Brain (organoid and tissue), 16 donors: ENCODE measurements at places on chromosomes 16 and 17. TPM values are rescaled to one million over a fixed set of nuclear protein-coding genes. Genes with fewer than 3 reads are reported as not detected.
A peak's percentile ranks its signal among the peaks of the same experiment; 100 is the strongest.

GRCh38 chr16:12540290-12540689 is 263.4 kb downstream of the CPPED1 start:
- DNase-seq, result no peak

DNA sequence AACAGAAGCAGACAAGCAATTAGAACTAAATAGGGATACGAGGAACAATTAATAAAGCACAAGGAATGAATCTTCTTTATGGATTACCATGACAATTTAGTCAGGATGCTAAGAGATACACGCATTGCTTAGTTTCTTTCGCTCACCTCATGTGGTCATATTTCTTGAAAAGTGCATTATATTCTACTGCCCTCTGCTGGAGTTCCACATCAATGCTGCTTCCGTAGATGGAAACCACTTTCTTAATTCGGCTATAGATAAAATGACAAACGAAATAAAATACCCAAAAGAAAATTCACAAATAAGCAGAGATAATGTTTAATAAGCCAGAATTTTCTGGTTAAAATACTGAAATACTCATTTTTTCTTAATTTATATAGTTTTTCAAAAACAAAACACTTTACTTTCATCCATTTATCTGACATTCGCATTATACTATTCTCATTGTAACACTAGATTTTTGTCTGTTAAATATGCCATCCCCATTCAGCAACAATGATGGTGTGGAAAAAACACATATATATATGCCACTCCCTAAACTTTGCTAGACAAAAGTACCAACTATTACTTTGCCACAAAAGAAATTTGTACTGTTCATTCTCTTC is 22.0 kb upstream of the PHLPP2 start:
- DNase-seq, result peak; percentile 57

- DNase-seq, result no peak
These were observed 117.2 kb upstream of the METRNL start for GRCh38 chr17:82962163-82962720.

GRCh38 chr17:8965394-8966168 is at the start of gene PIK3R5:
Gene PIK3R5, minus strand, starts transcription at chr17:8965707. Its CDS starts 54,213 bp downstream, at chr17:8911494.
- peak; percentile 24 for DNase-seq

Gene PPP1R27
- polyA plus RNA-seq, result not detected

- DNase-seq, result no peak
These were observed 6.4 kb downstream of the NME3 start for GRCh38 chr16:1764971-1765370.

- DNase-seq, result no peak
These were observed 646.7 kb upstream of the SALL1 start for GRCh38 chr16:51797669-51798259.

- peak; percentile 46 for DNase-seq
These were observed 22.6 kb downstream of the ADCY9 start for GRCh38 chr16:4093495-4094126.

- DNase-seq, result no peak
These were observed 1.2 kb upstream of the PDIA2 start for GRCh38 chr16:281660-282255.

DNA sequence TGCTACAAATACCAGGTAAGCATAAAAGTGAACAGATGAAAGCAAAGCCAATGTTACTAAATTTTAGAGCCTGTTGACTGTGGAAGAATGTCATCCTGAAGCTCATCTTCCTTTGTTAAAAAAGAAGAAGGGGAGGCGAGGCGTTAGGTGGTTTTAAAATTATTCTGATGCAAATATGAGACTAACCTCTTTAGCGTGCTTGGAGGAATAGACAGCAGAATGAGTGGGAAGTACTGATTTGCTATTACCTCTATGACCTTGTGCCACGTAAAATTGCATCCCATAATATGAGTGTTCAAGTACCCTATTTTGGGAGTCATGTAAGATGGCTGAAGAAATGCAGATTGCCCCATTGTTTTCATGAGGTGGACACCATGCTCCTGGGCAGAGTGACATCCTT is 95.7 kb downstream of the ELAC2 start:
- DNase-seq, result no peak

Gene ODAD4
- 6.2 TPM for polyA plus RNA-seq

Gene STAT5B
- polyA plus RNA-seq, result 27.0 TPM

DNA sequence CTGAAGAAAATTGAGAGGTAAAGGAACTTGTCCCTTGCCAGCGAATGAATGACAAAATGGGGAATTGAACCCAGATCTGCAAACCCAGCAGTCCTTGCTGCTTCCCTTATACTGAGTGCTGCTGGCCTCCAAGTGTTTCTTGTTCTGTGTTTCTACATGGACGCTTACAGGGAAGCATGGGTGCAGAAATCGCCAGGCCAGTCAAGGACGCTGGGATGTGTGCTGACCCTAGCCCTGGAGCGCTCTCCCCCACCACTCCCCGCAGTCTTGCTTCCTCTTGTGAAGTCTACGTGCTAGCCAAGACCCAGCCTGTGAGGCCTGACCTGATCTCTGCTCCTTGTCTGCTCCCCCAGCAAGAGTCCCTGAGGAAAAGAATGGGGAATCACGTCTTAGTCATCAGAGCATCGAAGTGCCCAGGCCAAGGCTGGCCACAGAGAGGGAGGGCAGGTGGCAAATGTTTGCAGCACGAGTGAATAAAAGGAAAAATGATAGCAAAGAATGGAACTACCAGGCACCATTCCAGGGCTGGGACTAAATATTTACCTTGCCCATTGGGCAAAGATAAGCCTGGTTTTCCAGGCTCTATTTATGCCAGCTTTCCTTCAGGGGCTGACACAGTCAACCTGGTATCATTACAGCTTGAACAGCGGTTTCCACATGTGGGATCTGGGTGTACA is 17.4 kb downstream of the CA4 start:
- no peak for DNase-seq

DNA sequence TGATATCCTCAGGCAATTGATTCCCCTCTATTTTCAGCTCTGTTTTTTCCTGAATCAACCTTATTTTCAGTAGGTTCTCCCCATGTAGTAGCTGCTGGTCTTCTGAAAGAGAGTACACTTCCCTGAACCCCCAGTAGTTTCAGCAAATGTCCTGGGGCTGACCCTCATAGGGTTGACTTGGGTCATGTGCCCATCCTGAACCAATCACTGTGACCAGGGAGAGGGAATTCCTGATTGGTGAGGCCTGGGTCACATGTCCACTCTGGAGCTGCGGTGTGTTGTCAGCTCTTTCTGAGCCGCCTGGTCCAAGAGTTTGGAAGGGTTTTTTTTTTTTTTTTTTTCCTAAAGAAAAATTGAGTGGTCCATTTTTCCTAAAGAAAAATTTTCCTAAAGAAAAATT is 8.3 kb upstream of the ZKSCAN2 start:
- DNase-seq, result no peak

- DNase-seq, result no peak
These were observed 56.5 kb downstream of the SPAG9 start for GRCh38 chr17:51064061-51064735.

- no peak for DNase-seq
These were observed 525.7 kb downstream of the CDH11 start for GRCh38 chr16:64596196-64596595.

GRCh38 chr17:50863221-50863843 is 2.8 kb downstream of the TOB1 start:
- no peak for DNase-seq

- no peak for DNase-seq
These were observed 14.3 kb upstream of the TCF25 start for GRCh38 chr16:89858973-89859614.

Gene RASL10B
- 12.6 TPM for polyA plus RNA-seq

GRCh38 chr17:56144223-56144622 is 9.1 kb upstream of the ANKFN1 start:
- DNase-seq, result no peak

- DNase-seq, result no peak
These were observed 32.5 kb upstream of the LGALS9 start for GRCh38 chr17:27598337-27599050.

GRCh38 chr17:47265983-47266541 is 12.4 kb downstream of the ITGB3 start:
- no peak for DNase-seq

DNA sequence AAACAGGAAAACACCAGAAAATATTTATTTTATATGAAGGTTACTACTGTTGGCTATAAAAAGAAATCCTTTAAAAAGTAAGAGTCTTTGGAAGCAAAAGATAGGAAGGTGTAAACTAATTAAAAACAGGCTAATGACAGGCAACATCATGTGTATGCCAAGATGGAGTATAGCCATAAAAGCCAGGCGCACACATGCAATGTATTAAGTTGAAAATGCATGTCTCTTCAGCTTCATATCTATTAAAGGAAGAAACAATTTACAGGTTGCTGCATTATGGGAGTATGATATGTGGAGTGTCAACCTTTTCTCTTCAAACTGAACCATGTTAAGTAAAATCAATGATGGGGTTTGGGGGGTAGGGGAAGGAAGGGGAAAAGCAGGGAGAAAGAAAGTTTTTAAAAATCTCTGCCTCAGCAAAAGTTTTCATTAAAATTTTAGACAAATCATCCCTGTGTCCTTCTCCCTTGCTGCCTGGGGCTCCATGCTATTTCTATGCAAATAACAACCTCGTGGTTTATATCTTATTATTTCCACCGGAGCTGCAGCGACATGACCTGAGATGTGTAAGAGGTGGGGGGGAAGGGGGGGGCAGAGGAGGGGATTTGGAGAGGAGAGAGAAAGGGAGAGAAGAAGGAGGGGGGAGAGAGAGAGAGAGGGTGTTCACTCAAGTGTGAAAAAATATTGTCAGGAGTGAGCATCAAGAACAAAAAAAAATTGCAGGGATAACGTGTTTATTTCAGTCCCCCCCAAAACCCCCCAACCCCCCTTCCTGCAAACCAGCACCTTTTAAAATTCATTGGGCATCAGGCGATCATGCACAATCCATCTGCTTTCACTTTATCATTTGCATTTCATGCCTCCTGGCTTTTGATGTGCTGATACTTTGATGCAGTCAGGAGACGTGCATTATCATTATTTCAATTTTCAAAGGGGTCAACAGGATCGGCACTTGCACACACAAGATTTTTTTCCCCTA is 197.6 kb downstream of the AATF start:
- peak; percentile 83 for DNase-seq

Gene KPNB1
- 184 TPM for polyA plus RNA-seq

- no peak for DNase-seq
These were observed 470 bp upstream of the GGT6 start for GRCh38 chr17:4560837-4561256.

- DNase-seq, result no peak
These were observed 420.3 kb downstream of the XYLT1 start for GRCh38 chr16:17050468-17050867.

GRCh38 chr17:75771334-75772281 is 6.6 kb upstream of the GALK1 start:
- DNase-seq, result no peak

Gene MYCBPAP
- 0.61 TPM for polyA plus RNA-seq

- no peak for DNase-seq
These were observed 420 bp upstream of the KRTAP17-1 start for GRCh38 chr17:41315814-41316445.

GRCh38 chr16:2936436-2937011 is 24.8 kb downstream of the FLYWCH1 start:
- DNase-seq, result no peak

DNA sequence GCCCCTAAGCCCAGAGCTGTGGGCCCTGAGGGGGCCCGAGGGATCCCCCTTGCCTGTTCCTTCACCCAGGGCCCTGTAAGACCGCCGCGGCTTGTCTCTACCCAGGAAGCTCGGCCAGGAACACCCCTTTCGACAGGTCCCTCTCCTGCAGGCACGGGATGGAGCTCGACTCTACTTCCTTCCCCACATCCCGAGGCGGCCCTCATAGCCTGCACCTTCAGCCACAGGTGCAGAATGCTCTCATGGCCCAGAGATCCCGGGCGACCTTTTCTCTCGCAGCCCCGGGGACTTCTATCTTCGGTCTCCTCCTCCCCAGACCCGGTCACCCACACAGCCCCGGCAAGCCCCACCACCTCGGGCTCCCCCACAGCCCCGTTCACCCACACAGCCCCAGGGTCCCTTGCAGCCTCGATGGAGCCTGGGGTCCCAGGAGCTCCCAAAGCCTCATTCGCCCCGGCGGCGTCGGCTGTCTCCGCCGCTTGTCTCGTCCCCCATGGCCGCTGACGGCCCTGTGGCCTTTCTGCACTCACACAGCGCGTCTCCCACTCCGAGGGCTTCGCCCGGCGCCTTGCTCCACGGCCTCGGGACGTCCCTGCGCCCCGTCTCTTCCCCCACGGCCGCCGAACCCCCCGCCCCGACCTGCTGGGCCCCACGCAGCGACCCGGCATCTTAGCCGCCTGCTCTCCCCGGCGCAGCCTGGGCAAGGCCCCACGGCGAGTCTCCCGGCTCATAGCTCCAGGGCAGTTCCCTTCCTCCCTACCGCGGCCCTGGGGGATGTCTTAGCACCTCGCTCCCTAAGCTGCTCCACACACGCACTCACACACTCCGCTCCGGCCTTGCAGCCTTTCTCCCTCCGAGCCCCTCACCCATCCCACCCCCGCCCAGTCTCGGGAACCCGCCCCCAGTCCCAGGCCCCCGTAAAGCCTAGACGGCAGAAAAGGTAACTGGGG is 650 bp downstream of the KIAA0753 start:
- no peak for DNase-seq

DNA sequence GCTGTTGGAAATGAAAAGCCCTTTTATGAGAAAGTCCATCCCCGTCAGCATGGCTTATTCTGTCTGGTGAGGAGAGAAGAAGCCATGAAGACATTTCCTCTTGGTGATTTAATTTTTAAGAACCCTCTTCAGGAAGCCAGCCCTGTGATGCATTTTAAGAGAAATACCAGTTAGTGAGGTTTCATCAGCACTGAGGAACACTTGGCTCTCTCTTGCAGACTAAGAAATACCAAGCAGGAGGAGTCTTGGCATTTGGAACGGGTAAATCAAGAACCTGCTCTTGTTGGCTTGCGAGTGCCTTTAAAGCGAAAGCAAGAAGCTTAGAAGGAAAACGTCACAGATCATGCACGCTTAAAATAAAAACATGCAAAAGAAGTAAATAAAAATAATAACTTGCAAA is 17.5 kb downstream of the RAB11FIP3 start:
- no peak for DNase-seq

Gene VASN
- 5.0 TPM for polyA plus RNA-seq

DNA sequence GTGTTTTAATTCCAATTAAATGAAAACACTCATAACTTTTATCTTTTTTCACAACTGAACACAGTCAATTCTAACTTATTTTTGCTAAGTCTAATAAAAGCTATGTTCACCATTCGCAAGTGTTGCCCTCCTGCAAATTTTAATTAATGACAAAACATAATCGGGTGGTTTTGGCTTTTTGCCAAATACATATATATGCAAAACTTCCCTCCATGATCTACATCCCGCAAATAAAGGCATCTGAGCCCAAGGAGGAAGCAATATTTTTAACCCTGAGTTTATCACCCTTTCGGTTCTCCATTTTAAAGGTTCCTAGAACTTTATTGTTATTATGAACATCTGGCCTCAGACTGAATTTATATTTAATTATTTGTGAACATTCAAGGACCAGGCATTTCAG is 507.9 kb downstream of the CDH13 start:
- no peak for DNase-seq

Gene ERAL1
- polyA plus RNA-seq, result 91.1 TPM
